Endodermal cell (in vitro differentiated cells): ENCODE measurements at places on chromosomes 7 and 10.

- peak; percentile 50 for DNase-seq
Observed at GRCh38 chr10:34641913-34642558, 173.1 kb downstream of the PARD3 start.

DNA sequence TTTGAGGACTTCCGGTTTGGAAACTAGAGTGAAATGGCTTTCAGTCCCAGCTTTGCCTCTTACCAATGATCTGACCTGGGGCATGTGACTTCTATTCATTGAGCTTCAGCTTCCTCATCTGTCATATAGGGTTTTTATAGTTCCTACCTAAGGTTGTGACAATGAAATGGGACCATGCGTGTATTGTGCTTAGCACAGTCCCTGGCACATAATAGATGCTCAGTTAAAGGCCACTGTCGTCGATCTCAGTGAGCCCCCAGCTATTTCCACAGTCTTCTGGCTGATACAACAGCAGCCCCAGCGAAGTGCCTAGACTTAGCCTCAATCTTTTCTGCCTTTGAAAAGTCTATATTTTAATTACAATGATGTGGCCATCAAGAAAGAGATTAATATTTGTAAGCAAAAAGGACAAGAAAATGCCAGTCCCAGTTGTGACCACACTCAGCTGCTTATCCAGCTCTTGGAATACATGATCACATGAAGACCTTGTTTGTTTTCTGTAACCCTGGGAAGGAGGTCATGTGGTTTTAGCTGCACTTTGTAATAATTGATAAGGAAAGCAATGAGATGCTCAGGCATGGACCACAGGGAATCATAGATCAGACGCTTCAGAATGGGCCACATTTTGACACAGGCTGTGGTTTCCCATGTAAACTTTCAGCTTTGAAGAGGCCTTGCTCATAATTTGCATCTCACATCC, 44.6 kb downstream of the VWA2 start:
- DNase-seq: no peak

GRCh38 chr7:131774419-131775220, 218.2 kb upstream of the PODXL start:
- DNase-seq: peak; percentile 74

- DNase-seq: no peak
Observed at GRCh38 chr10:19421674-19422073, 373.1 kb downstream of the MALRD1 start.

DNA sequence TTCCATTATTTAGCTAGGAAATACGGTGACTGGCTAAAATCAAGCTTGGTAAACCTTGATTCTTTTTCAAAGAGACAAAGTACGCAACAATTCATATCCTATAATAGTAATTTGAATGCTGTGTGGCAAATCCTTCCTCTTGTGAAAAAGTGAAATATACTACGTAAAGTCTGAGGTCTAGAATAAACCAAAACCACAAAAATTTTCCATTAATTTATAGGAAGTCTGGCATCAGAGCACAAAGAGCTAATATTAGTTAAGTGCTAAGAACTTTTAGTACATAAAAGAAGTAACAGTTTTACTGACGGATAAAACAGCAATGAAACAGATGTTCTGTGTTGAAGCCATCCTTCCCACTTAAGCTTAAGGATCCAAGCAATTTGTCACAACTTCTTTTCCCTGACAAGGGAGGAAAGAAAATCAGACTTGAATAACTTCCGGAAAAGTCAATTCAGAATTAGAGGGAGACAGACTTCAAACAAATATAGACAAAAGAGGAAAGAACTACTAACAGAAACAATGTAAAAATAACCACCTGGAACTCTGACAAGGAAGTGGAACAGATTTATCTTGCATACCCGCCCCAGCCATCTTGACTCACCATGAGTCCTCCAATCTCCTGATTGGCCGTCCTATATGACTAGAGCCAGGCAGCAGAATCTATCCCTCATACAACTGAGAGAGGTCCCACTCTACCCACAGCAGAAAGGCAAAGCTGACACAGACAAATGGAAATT, 34.6 kb downstream of the RHEB start:
- no peak for DNase-seq

DNA sequence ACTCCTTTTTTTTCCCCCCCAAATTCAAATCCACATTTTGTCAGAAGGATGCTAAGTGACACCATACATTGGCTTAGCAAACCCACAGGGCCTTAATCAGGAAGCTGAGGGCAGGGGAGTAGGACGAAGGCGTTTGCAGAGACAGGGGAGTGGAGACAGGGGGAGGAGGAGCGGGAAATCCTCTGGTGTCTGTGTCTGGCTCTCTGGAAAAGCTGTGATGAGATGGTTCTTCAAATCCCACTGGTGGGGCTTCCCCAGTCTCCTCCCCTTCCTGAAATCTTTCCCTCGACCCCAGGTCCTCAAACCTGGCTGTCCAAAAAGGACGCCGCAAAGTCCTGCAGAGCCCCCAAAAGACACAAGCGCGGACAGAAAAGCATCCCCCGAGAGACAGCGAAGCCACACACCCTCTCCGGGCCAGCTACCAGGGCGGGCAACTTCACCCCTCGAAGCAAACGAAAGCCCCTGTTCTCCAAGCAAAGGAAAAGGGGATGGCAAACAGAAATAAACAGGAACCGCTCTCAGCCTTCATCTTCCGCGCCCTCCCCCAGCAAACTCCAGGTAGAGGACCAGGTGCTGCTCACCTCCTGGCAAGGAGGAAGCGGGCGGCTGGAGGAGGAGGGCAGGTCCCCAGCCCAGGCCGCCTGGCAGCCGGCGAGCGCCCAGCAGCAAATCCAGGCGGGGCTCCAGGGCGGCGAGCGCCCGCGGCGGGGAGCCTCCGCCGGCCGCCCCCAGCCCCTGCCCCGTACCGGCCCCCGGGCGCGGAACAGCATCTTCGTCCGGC, 520 bp downstream of the ELAPOR2 start:
- peak; percentile 86 for DNase-seq

DNA sequence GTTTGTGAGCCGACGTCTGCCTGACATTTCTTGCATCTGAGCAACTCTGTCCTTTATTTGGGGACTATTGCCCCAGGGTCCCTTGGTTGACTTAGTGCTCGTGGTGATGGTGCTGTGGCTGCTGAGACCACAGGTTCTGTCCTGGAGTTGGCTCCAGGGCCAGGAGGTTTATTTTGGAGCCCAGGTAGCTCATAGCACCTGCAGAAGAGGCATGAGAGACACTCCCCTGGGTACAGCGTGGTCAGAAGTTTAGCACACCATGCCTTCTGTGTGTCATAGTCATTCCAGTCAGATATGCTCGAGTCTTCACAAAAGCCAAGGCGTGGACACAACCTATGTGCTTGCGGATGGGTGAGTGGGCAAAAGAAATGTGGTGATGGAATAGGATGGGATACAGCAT, 496.9 kb downstream of the TCERG1L start:
- DNase-seq: peak; percentile 17

DNA sequence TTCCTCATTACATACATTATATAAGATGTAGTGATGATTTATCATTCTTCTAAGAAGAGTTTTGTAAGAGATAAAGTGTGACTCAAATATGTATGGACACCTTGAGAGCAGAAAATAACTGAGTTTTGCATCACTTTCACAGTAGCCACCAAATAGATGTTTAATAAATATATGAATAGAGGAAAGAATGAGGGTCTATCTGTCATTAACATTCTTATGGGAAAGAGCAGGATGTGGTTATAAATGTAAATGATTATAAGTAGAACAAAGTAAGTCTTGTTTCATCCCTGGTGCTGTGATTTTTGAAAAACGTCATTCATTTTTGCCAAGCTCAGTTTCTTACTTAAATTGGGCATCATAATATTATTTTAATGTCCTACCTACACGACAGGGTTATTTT, 15.0 kb upstream of the CRPPA start:
- no peak for DNase-seq
